Left colon (tissue), 2 donors: ENCODE measurements at places on chromosomes 16 and 17. TPM values are rescaled to one million over a fixed set of nuclear protein-coding genes. Genes with fewer than 3 reads are reported as not detected.
A peak's percentile ranks its signal among the peaks of the same experiment; 100 is the strongest.

DNA sequence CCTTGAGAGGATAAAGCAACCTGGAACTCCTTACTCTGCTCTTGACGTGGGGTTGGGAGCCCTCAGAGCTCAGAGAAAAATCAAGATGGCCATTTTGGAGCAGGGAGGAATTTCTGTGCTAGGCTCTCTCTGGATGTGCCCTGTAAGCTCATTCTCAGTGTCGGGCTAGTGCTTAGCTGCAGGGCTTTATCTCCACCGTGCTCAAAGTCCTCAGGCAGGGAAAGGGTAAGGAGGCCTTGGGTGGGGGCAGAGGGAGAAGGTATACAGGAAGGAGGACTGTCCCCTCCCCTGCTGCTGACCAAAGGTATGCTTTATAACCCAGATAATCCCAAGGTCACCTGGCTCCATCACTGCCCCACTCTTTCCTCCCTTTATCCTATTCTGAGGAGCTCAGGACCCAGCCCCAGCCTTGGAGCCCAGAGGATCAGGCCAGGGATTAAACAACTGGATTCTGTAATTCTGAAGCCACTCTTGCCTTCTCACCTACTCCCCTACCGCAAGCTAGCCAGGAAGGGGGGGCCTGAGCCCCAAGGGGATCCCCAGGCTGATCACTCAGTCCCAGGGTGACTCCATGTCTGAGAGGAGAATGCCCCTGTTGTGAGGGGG is 1.1 kb downstream of the DHRS11 start:
- DNase-seq: peak; percentile 79

Gene PRSS53
- 1.1 TPM for total RNA-seq

Gene HBA2
- 4.9 TPM for total RNA-seq

Gene DRG2
- 29.3 TPM for total RNA-seq

Gene PYCARD
- total RNA-seq: 83.0 TPM

DNA sequence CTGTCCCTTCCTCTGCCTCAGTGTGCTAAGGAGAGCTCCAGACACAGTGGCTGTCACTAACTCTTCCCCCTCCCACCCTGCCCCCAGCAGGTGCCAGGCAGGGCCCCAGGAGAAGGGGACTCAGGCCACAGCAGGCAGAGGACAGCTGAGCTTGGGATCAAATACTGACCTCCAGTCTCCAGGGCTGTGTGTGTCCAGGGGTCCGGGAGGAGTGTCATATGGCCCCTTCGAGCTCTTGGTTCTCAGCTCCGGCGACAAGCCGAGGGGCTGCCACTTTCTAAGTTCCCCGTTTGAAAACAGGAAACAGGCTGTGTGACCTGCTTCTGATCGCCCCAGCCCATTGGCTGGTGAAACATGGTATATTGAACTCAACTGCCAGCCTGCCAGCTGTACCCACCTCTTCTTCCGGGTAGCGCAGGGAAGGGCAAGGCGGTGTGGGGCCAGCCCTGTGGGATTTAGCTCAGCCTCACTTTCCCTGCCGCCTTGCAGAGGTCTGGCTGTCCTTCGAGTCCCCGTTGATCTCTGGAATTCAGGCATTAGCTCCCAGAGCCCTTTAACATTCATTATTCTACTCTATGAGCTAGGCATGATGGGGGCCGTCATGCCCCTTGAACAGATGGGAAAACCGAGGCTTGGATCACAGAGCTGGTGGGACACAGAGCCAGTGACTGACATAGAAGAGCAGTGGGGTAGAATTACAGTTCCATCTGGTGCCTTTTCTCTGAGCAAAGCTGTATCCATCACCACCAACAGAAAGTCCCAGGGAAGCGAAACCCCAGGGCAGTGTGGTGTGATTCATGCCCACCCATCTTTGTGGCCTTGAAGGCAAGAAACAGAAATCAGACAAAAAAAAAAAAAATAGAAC is at the start of gene SNX20:
TSS of gene SNX20 (minus strand) at position 292 of the 865 bp plus-strand sequence. CDS start 3,786 bp downstream, outside the sequence.
- DNase-seq: peak; percentile 52

Gene CRISPLD2
- 27.2 TPM for total RNA-seq

GRCh38 chr16:29231244-29231643 is 175.3 kb downstream of the NPIPB11 start:
- DNase-seq: no peak

Gene CHST4
- total RNA-seq: not detected

- no peak for DNase-seq
Measured at GRCh38 chr16:57224651-57225335, 20.3 kb upstream of the ARL2BP start.

- no peak for DNase-seq
Measured at GRCh38 chr16:49854796-49855203, 1.1 kb downstream of the ZNF423 start.

- no peak for DNase-seq
Measured at GRCh38 chr17:80225230-80225629, 5.0 kb downstream of the SLC26A11 start.

Gene CETP
- total RNA-seq: 0.28 TPM

Gene ADGRG3
- 0.98 TPM for total RNA-seq

Gene CA7
- total RNA-seq: 157 TPM

Gene ADAMTS18
- not detected for total RNA-seq

Gene VPS4A
- 34.3 TPM for total RNA-seq

Gene GDPD3
- 88.7 TPM for total RNA-seq

Gene RMI2
- total RNA-seq: 5.5 TPM

DNA sequence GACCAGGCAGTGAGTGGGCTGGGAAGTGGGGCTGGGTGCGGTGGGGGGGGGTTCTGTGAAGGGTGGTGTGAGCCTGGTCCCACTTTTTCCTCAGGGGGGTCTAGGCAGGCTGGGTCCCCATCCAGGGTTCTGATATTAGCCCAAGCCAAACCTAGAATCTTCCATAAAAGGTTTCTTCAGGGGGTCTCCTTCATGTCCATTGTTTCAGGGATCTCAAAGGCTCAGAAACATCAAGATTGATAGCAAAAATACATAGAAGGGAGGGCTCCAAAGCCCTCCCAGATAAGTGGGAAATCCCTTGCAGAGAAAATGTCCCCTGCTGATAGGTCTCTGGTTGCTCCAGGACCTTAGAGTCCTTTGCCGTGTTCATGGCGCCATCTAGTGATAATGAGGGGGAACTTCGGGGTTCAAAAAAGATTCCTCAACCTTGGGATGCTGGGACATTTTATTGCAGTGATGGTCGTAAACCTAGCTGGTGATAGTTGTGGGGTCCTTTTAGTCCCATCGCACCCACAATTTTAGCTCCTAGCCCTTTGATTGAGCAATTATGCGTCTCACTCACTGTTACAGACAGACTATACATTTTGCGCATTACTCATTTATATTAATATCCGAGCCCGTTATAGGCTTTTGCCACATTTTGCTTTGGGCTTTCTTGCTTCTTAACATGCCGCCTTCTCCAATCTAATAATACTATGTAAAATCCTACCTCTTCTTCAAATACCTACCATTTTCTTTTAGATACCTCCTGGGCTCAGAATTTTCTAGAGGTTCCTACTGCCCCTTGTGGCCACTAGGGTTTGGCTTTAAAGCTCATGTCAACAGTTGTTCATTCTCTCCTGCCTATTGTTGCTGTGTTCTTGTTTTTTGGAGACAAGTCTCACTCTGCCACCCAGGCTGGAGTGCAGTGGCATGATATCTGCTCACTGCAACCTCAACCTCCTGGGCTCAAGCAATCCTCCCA is 35.1 kb downstream of the IGF2BP1 start:
- DNase-seq: no peak

DNA sequence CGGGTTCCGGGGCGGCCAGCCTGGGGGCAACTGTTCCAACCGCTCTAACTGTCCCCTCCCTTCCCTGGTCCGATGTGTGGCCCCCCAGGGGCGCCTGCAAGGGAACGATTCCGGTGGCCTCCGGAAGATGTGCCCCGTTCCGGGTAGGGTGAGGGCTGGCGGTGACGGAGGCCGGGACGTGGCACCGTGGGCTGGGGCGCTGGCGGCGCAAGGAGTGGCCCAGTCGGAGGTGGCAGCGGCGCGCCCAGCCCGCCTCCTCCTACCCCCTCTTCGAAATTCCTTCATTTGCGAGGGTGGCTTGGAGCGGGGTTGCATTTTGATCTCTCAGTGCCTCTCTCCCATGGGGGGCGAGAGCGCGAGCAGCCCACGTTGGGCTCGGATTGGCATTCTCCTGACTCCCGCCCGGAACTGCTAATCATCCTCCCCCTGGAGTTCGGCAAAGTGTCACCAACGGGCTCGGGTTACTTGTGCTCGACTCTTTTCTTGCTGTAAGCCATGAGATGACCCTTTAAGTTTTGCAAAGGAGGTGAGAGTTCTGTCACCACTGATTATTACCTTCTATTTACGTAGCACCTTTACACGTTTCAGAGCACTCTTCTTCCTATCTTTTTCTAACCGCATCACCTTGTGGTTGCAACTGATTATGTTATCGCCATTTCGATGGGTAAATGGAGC is 622 bp downstream of the NDEL1 start:
- DNase-seq: peak; percentile 80

GRCh38 chr16:53864819-53865493 is 161.0 kb downstream of the FTO start:
- DNase-seq: no peak

DNA sequence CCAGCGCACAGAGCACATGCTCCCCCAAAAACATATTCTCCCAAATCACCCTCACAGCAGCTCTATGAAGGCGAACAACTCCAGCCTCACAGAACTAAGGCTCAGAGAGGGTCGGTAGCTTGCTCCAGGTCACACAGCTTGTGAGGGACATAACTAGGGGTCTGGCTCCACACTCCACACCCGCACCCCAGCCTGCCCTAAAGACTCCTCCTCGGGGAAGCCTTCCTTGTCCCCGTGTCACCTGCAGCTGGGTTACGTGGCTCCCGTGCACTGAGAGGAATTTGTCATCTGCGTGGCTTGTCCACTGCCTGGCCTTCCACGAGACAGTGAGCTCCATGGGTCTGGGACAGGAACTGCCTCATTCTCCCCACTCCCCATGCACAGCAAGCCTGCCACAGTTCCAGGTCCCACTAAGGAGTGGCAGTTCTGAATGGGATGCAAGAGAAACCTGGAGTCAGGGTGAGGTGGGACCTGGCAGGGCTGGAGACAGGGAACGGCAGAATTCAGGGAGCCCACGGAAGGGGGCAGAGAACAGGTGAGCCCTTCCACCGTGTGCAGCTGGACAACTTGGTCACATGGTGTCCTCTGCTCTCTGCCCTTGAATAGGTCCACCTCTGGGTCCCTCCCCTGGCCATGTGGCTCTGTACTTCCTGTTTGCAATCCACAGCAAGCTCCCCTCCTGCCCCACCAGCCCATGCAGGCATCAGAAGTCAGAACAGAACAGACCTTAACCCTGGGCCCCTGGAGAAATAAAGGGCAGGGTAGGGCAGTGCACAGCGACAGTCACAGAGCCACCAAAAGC is 27.4 kb downstream of the TNFRSF13B start:
- DNase-seq: no peak

GRCh38 chr16:58652741-58653140 is 23.1 kb upstream of the CNOT1 start:
- no peak for DNase-seq

- DNase-seq: no peak
Measured at GRCh38 chr17:58176200-58176599, 9.4 kb downstream of the OR4D2 start.

- no peak for DNase-seq
Measured at GRCh38 chr16:3465911-3466584, 22.6 kb downstream of the NAA60 start.

GRCh38 chr16:87701505-87701921 is 64.3 kb downstream of the KLHDC4 start:
- DNase-seq: no peak

Gene ATMIN
- 25.5 TPM for total RNA-seq
